ENCODE measurements at places on chromosomes 16 and 17.

- no peak for DNase-seq
These were observed 14.3 kb downstream of the EFTUD2 start for GRCh38 chr17:44884941-44885340.

DNA sequence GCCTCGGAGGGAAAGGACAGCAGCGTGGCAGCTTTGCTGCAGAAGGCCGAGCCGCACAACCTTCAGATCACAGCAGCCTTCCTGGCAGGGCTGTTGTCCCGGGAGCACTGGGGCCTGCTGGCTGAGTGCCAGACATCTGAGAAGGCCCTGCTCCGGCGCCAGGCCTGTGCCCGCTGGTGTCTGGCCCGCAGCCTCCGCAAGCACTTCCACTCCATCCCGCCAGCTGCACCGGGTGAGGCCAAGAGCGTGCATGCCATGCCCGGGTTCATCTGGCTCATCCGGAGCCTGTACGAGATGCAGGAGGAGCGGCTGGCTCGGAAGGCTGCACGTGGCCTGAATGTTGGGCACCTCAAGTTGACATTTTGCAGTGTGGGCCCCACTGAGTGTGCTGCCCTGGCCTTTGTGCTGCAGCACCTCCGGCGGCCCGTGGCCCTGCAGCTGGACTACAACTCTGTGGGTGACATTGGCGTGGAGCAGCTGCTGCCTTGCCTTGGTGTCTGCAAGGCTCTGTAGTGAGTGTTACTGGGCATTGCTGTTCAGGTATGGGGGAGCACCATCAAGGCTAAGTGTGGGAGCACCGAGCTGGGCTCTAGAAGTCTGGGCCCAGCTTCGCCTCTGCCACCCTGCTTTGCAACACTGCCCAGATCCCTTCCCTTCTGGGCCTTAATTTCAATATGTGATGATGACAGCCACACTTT is 18.6 kb downstream of the NOD2 start:
- no peak for DNase-seq

- DNase-seq = no peak
These were observed 14.7 kb upstream of the SLX4 start for GRCh38 chr16:3625911-3626732.

DNA sequence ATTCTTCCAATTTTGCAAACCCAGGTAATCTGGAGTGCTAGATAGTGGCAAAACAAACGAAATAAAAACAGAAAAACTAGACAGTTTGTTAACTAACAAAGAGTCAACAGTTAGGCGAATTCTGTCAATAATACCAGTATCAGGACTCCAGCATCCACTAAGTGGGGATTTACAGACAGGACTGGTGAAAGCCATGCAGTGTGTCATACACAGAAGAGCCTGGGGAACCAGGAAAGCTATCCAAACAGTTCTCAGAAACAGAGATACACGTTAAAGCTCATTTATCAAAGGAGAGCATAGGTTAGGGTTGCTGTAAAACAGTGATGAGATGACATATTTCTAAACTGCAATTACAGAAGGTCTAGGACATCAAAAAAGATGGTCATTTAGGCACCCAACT is 203.7 kb upstream of the KIF2B start:
- DNase-seq = no peak

DNA sequence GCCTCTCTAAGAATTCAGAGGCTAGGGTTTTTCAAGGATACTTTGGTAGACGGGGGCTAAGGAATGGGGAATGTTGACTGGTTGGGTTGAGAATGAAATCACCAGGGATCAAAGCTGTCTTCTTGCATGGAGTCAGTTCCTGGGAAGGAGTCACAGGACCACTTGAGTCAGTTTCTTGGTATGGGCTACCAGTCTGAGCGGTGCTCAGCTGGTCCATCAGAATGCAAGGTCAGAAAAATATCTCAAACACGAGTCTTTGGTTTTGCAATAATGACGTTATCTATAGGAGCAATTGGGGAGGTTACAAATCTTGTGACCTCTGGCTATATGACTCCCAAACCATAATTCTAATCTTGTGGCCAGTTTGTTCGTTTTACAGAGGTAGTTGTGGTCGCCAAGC is 18.4 kb downstream of the CHD9NB start:
- DNase-seq = no peak

DNA sequence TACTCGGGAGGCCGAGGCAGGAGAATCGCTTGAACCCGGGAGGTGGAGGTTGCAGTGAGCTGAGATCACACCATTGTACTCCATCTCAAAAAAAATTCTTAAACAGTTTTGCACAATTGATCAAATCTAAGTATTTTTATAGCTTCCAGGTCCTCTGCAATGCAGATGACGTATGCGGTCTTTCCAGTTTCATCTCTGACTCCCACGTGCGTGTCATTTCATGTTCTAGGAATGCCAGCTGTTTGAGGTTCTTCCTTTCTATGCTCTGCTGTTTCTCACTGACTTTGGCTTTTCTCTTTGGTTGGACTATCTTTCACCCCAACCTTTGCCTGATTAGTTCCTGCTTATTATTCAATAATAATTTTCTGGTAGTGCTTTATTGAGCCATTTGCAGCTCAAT is 16.2 kb downstream of the CHP2 start:
- DNase-seq = no peak

DNA sequence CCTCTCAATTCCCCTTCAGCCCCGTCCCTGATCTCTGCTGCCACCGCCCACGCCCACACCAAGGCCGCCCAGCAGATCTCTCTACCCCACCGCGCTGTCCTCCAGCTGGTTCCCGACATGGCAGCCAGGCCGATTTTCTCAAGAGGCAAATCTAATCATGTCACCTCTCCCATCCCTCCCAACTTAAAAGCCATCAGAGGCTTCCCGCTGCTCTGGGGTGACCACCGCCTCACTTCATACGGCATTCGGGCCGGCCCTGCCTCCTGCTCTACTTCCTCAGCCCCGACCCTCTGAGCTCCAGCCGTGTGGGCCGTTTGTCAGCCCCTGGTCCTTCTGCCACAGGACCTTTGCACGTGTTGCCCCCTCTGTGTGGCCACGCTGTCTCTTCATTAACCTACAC is 63.2 kb downstream of the RPH3AL start:
- no peak for DNase-seq

Measured in stimulated activated CD8-positive, alpha-beta memory T cell treated with anti-CD3 and anti-CD28 coated beads, Interleukin-15, amount 100 ng/mL, for 48 hours (primary cell).